ENCODE measurements at places on chromosomes 5 and 9. TPM values are rescaled to one million over a fixed set of nuclear protein-coding genes. Genes with fewer than 3 reads are reported as not detected.

Gene SLC23A1
- total RNA-seq, result not detected

Gene MLANA
- total RNA-seq, result not detected

Gene MEIKIN
- total RNA-seq, result not detected

Gene GGTA1
- 0.18 TPM for total RNA-seq

Gene PCDHGB1
- total RNA-seq, result 3.1 TPM

Gene PAEP
- not detected for total RNA-seq

Gene RAB3C
- not detected for total RNA-seq

Gene TSSK1B
- 1.4 TPM for total RNA-seq

Gene SLC46A2
- not detected for total RNA-seq

Gene WNK2
- total RNA-seq, result not detected

Gene GALNT12
- 138 TPM for total RNA-seq

Gene EDIL3
- total RNA-seq, result 48.1 TPM

Gene AK6
- total RNA-seq, result 47.3 TPM

Gene SPAAR
- total RNA-seq, result not detected

Gene ANKRD18A
- total RNA-seq, result 0.09 TPM

Gene SLC6A7
- not detected for total RNA-seq

Gene FAM219A
- 7.0 TPM for total RNA-seq

Gene IFNB1
- total RNA-seq, result not detected

Gene SPINK13
- not detected for total RNA-seq

Gene PCDH1
- total RNA-seq, result 0.90 TPM

Gene RASEF
- 0.41 TPM for total RNA-seq

Gene MED10
- total RNA-seq, result 17.5 TPM

Gene ROPN1L
- total RNA-seq, result not detected

Gene SPINK6
- total RNA-seq, result not detected

Gene CCNO
- 0.18 TPM for total RNA-seq

Gene ACOT12
- total RNA-seq, result not detected

Gene POLE3
- total RNA-seq, result 15.5 TPM

Gene TEK
- total RNA-seq, result 3.8 TPM

Gene GLRA1
- total RNA-seq, result not detected

Gene UBE2QL1
- total RNA-seq, result 0.25 TPM

Gene TAF11L10
- not detected for total RNA-seq

Gene PRELID2
- 35.4 TPM for total RNA-seq

Gene IL17B
- not detected for total RNA-seq

Measured in fibroblast of the aortic adventitia (primary cell).